ENCODE measurements at places on chromosomes 3 and 15.

DNA sequence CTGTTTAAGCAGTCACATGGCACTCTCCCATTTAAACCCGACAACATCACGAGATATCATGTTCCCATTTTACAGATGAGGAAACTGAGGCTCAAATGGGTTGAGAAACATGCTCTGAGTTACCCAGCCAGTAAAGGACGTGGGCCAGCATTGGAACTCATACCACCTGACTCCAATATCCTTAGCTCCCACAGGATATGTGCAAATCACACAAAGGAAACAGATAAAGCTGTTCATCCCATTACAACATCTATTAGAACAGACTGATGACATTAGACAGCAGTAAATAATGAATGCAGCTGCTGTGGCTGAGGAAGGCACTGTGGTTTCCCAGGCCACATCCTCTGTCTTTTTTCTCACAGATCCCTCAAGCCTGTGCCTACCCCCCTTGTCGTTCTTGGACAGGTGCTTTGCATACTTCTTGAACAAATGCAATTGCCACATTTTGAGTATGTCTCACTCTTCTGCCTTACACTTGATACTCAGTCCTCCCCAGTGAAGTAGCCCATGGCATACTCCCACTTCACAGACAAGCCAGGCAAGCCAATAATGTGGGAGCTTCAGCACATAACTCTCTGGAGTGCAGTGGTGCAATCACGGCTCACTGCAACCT lies 17.7 kb downstream of the FRMD4B start:
- DNase-seq = no peak

DNA sequence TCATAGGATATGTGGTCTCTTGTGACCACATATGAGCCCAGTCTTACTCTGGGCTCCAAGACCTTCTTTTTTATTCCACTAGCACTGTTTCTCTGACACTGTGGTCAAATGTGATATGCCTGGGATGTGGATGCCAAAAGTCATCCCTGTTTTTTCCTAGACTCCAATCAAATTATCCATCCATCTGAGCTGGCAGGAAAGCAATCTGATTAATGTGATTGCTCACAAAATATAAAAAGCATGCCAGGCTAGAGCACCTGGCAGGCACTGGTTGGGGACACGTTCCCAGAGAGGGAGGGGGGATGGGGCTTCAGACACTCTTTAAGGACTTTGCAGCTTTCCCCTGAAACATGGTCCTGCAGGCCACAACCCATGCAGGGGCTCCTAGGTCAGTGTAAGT lies 3.1 kb upstream of the CFAP100 start:
- DNase-seq = no peak

DNA sequence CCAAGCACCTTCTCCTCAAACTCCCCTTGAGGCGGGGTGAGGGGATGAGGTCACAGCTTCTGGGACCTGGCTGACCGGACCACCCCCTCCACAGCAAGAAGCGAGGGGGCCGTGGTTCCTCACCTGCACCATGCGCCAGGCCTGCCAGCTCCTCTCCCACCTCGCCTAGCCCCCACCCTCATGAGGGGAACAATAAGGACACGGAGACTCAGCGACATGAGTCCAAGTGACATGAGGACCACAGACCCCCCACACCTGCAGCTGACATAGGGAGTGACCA lies 118.7 kb downstream of the CHSY1 start:
- DNase-seq = no peak

- no peak for DNase-seq
Measured at GRCh38 chr3:185267193-185267592, 13.3 kb upstream of the EHHADH start.

GRCh38 chr15:58526647-58527192 lies 94.9 kb downstream of the LIPC start:
- DNase-seq = no peak

DNA sequence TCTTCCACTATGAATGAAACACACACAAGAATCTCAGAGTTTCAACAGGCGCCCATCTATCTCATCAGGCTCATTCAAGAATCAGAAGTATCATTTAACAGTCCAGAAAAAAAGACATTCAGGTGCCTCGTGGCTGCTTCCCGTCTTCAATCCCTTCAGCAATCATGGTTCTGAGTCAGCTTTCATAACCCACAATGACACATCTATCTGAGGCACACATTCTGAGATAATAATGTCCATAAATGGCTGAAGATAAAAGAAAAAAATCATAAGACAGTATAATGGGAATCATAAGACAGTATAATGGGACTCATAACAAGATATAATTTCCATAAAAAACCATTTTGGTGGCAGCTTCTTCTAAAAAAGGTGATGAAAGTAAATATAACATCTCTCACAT lies 52.4 kb downstream of the TNIK start:
- DNase-seq = peak; percentile 42
